Stimulated activated CD8-positive, alpha-beta memory T cell treated with anti-CD3 and anti-CD28 coated beads, Interleukin-12 subunit alpha, Interleukin-12 subunit beta, amount 100 ng/mL, for 4 hours (primary cell): ENCODE measurements at places on chromosomes 2 and 18.
A peak's percentile ranks its signal among the peaks of the same experiment; 100 is the strongest.

- DNase-seq = no peak
Measured at GRCh38 chr18:43794363-43794762, 517.1 kb upstream of the SYT4 start.

DNA sequence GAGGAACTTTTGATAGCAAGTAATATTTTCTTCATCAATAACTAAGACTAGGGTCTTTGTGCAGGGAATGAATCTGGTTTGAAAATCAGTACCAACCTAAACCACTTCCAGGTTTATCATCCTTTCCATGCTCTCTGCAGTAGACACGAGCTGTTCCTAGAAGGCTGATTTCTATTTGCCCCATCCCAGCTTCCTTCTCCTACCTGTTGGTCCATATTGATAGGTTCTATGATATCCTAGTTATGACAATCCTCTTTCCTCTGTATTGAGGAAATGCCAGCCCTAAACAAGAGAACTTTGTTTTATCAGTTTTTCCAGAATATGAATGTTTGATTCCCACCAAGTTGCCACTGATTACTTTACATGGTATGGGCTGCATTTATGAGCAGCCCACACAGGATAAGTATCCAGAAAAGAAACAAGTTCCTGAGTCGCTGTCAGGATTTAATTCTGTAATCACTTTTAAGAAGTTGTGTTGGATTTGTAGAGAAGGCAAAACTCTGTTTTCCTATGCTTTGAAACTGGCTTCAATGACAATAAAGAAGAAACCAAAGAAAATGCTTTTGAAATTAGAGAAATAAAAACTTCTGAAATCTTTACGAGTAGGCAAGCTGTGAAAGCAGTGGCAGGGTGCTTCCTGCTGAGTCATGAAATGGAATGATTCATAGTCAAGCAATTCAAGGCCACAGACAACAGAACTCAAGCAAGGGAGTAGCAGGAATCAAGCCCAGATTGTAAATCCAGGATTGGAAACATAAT lies 37.3 kb upstream of the TANK start:
- DNase-seq = no peak

- no peak for DNase-seq
Measured at GRCh38 chr18:76357585-76358260, 137.3 kb downstream of the ZNF516 start.

GRCh38 chr2:235041221-235041917 lies 89.6 kb downstream of the SH3BP4 start:
- DNase-seq = no peak

DNA sequence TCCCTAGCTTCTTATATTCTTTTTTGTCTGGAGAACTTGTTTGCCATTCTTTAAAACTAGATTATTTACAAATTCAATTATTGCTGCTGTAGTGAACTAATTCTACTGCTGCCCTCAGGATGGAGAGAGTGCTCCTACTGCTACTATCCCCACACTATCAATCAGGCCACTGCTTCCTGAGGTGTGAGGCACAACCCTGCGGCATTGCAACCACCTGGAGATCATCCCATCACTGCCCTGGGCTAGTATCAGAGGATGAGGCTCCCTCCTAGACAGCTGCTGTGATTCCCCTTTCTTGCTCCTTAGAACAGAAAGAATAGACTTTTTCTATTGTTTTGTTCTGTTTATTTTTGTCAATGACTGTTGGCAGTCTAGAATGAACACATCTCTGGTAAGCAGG lies 146.6 kb downstream of the CDH19 start:
- no peak for DNase-seq

GRCh38 chr2:84424152-84424551 lies 34.9 kb downstream of the SUCLG1 start:
- DNase-seq = no peak

DNA sequence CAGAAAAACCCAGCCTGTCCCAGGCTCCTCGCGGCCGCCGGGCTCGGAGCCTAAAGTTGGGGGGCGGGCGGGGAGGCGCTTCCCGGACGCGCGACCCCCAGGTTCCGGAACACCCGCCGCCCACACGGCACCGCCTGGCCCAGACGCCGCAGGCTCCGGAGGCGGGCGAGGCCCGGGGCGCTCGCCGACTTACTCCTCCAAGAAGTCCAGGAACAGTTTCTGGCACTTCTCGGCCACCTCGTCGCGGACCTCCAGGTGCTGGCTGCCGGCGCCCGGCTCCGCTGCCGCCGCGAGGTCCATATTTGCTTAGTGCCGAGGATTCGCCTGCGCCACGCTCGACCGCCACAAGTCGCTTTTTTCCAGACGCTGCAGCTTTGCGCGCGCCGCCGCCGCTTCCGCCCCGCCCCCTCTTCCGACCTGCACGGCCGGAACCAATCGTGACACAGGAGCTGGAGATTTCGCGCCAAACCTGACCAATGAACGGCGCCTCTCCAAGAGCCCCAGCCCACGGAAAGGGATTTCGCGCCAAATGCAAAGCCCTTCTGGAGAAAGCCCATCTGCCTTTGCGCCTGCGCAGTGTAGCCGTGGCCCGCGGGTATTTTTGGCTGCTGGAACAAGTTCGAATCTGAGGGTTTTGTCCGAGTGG lies at the start of gene MCM6:
Gene MCM6 (minus strand): TSS at position 378 of the 646 bp plus-strand sequence. CDS start 78 bp downstream, at position 300.
- DNase-seq = peak; percentile 95

DNA sequence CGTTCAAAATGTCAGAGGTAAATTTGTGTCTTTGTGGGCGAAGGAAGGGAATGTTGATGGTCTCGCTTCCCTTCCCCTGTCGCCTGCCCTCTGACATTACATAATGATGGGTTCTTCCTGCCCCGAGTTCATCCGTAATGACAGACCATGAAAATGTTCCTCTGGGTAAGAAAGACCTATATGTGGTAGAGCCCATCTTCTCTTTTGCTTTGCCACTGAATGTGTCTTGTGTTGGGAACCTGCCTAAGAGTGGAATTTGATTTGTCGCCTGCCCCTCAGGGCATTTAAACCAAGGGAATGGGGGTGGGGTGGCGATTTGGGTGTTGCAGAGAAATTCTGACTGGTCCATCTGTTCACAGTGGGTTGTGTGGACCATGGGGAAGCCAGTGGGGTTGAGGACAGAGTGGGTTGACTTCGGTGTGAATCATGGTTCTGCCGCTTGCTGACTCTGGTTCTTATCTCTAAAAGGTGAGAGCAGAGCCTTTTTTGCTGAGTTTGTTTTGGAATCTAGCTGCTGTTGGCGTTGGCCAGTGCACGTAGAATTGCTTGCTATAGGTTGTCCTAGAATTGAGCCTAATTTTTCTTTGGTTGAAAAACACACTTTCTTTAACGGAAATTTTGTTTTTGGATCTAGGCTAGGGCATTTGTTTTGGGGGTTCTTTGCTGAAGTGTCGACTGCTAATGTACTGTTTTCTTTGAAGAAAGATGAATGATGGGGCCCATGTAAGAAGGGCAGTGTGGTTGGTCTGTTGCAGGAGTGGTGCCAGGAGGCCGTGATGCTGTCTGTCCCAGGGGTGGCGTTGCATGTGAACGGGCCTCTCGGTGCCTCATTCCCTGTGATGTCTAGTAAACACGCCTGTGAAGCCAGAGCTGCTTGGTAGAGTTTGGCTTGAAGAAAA lies 1.3 kb downstream of the INPP4A start:
- no peak for DNase-seq

- DNase-seq = no peak
Measured at GRCh38 chr2:237968048-237968862, 1.4 kb downstream of the UBE2F start.

GRCh38 chr2:37585295-37585908 lies 86.0 kb downstream of the CDC42EP3 start:
- DNase-seq = no peak

GRCh38 chr2:2234398-2235195 lies 96.5 kb downstream of the MYT1L start:
- DNase-seq = no peak

DNA sequence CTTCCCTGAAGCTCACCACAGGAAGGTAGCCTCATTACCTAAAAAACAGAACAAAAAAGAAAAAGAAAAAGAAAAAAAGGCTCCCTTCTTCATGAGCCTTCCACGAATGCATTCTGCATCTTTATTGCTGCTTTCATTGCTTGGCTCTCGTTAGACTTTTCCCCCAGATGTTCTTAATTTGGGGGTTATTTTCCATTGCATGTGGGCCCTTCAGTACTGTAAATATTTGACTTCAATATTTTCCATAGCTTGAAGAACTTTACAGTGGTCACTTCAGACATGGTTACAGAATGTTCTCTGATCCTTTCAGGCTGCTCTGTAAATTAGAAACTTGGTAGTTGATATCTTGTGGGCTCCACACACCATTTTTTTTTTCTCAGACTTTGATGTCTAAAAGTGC lies 65.6 kb upstream of the COPS8 start:
- DNase-seq = no peak

GRCh38 chr2:2834105-2834504 lies 503.0 kb upstream of the MYT1L start:
- DNase-seq = no peak

DNA sequence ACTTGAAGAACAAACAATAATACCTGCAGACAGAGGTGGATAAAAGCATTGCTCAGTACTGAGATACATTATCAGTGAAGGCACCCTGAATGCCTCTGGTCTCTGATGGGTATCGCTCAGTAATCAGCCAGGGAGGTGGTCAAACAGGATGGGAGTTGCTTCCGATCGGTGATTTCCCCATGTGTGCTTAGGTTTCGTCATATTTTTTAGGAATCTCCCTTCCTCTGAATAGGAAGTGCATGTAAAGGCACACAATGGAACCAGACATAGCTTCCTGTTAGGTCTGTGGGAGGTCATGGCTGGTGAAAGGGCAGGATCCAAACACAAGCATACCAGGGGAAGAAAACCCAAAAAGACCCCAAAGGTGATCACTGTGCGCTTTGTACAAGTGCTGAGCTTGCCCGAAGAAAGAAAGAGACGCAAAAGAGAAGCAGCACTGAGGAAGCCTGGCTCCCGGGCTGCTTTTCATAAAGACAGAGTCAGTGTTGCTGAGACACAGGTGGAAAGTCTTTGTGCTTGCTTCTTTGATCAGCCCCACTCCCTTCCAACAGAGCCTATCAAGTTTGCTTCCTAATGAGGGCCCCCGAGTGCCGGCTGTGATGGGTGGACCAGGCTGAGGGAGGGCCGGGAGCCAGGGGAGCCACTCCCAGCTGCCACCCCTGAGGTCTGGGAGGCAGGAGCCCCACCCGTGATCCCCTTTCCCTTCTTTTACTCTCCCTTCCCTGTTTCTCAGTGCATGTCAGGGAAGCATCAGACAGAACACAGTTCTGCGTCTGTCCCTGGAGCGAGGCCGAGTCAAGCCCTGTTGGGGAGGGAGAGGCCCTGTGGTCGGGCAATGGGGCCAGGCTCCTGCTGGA lies 138.2 kb downstream of the SH3RF3 start:
- DNase-seq = no peak

DNA sequence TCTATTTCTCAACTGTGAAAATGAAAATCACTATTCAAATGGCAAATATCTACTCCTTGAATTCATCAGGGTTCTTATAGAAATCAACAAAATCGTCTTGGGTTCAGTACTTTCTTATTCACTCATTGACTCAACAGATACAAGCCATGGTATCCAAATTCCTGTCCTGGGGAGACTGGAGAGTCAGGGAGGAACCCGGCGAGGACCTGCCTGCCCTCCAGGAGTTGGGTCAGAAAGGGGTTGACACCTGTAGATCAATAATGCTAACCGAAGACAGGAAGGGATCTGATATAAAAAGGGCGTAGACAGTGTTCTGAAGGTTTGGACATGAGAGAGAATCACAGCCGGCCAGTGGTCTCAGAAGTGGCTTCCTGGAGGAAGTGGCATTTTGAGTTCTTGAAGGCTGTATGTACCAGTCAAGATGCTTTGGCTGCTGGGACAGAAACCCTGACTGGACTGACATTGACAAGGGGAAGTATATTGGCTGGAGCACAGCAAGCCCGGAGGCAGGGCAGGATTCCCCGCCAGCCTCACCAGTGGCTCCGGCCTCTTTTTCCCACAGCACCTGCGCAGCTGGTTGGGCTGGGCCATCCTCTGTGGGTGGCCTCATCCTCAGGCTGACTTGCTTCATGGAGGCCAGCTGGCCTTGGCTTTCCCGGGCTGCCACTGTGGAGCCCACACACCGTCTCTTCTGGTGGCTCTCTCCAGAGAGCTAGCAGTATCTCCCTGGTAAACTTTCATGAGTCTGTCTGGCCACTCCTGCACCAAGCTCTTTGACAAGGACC lies 3.0 kb downstream of the LRRFIP1 start:
- no peak for DNase-seq

DNA sequence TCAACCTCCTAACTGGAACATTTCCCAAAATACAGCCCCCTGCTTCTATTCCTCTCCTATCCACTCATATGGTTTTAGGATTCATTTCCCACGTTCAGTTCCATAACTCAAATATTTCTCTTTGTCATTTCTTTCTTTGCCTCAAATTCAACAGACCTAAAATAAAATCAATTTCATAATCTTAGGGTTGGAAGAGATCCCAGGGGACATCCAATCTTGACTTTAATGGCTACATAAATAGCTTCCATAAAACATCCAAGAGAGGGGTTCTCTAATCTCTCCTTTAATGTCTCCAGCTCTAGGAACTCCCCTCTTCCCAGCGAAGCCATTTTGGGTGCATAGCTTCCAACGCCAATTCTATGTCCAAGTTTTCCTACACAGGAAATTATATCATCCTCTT lies 33.8 kb downstream of the RBKS start:
- DNase-seq = no peak

GRCh38 chr2:10402653-10403215 lies 45.4 kb downstream of the ODC1 start:
- DNase-seq = no peak

GRCh38 chr18:2982022-2982421 lies 30.9 kb downstream of the LPIN2 start:
- no peak for DNase-seq

DNA sequence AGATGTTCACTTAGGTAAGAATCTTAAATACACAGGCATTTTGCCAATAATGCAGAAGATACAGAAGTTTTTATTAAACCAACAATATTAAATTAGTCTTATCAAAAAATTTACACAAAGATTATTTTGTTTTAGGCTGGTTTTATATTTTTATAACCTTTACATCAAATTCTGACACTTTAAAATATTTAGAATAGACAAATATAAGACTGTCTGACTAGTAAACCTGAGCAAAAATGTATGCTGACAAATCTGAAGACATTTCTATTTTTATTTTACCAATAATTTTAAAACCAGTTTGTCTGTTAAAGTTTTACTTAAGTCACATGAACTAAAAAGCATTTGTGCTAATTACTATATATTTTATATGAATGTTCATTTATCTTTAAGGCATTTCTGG lies 72.1 kb upstream of the ZNF236 start:
- DNase-seq = no peak

DNA sequence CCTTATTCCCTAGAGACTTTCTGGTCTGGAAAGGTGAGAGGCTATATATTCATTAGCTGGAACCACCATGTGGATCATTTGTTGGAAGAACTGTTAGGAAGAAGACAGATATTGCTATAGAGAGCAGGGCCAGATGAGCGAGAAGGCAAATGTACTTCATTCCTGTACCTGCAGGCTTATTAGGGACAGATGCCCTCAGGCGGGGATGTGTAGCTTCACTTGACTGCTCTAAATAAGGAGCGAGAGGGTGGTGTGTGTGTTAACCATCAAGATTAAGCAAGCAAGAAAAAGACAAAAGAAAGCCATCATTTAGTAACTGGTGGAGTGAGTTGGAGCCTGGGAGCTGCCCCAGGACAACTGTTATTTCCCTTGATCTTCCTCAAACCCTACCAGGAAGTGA lies 36.4 kb downstream of the NEDD4L start:
- DNase-seq = no peak
